ENCODE measurements at places on chromosomes 13 and 19.

DNA sequence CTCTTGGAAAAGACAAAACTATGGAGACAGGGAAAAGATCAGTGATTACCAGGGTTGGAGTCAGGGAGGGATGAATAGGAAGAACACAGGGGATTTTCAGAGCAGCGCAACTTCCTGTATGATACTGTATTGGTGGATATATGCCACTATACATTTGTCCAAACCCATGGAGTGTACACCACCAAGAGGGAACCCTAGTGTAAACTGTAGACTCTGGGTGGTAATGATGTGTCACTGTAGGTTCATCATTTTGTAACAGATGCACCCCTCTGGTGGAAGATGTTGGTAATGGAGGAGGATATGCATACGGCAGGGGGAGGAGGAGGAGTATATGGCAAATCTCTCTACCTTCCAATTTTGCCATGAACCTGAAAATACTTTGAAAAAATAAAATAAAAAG is 68.1 kb downstream of the UFM1 start:
- no peak for DNase-seq

- no peak for DNase-seq
Observed at GRCh38 chr13:34179481-34179880, 361.5 kb downstream of the RFC3 start.

DNA sequence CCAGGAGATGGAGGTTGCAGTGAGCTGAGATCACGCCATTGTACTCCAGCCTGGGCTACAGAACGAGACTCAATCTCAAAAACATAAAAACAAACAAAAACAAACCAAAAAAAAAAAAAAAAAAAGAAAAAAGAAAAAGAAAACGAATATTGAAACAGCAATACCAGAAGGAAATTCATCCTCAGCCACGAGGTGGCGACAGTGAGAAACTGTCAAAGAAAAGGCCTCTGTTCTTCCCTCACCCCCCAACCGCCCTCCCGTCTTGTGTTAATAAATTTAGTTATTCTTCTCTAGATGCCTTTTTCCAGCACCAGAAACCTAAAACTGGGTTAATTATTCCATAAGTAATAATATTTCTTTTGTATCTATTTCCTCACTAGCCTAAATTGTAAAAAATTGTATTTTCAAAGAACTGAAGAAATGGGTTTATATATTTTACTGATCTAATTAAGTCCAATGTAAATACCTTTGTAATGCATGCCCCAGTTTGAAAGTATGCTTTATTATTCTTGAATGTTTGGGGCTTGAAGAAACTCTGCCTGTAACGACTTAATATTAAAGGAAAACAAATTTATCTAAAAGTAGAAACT is 38.6 kb downstream of the LIG4 start:
- DNase-seq: peak; percentile 41

GRCh38 chr13:49220856-49221589 is 885 bp downstream of the MLNR start:
- DNase-seq: peak; percentile 31

GRCh38 chr13:110132225-110132982 is 174.6 kb downstream of the COL4A1 start:
- DNase-seq: no peak

GRCh38 chr13:33466262-33466661 is 180.7 kb upstream of the STARD13 start:
- no peak for DNase-seq

Measured in GM10248 (cell line).